ENCODE measurements at places on chromosomes 5 and 9. TPM values are rescaled to one million over a fixed set of nuclear protein-coding genes. Genes with fewer than 3 reads are reported as not detected.

MYMK gene
- total RNA-seq: not detected

ZDHHC11B gene
- 0.26 TPM for total RNA-seq

SNCB gene
- total RNA-seq: 0.12 TPM

MTREX gene
- 110 TPM for total RNA-seq

MARCHF11 gene
- total RNA-seq: not detected

OR1J2 gene
- total RNA-seq: not detected

NEURL1B gene
- total RNA-seq: 3.4 TPM

CATSPER3 gene
- 0.25 TPM for total RNA-seq

SLC1A3 gene
- 0.19 TPM for total RNA-seq

Measured in aortic smooth muscle cell (primary cell).